ENCODE measurements at places on chromosomes 12 and 14.

DNA sequence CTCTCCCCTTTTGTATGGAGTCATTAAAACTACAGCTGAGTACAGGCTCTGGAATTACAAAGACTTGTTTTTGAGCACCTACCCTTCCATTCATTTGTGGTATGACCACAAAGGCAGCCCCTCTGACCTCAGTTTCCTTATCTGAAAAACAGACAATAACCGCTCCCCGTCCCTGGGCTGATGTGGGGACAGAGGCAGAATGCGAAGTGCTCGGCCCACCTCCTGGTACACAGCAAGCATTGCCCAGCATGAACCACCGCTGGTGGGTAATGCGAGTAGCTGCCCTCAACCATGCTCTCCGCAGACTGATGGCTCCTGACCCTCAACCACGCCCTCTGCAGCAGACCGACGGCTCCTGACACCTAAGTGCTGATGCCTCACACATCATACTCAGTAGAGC is 22.4 kb downstream of the P2RX2 start:
- no peak for DNase-seq

- DNase-seq, result no peak
Observed at GRCh38 chr12:40031965-40032364, 73.9 kb downstream of the SLC2A13 start.

- DNase-seq, result peak; percentile 54
Observed at GRCh38 chr12:55996201-55996714, 818 bp upstream of the SUOX start.

DNA sequence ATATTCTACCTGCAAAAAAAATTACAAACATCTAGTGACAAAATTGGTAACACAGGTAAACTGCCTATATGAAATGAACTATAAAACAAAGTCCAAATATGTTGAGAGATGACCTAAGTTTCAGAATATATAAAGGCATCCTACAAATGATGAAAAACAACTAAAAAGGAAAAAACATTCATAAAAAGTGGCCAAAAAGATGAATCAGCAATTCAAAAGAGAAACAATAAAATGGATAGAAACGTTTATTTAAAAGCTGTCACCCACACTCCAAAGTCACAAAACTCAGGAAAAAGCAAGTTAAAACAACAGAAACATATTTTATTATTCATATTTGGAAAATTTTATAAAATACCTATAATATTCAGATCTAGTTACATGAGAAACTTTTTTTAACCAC is 106.5 kb upstream of the DCN start:
- no peak for DNase-seq

DNA sequence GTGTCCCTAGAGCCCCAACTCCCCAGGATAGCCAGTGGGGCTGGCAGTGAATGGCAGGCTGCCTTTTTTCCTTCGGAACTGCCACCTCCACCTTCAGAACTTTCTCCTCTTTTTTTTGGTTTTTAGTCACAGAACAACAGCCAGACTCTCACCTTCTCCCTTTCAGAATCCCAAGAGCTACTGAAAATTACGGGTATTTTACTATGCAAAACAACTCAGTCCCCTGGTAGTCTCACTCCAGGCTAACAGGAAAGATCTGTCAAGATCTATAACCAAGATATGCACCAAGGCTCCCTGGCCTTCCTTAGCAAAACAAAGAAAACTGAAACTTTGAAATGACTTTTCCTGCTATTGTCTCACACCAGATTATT is 12.5 kb downstream of the PLEKHG6 start:
- DNase-seq, result no peak

GRCh38 chr12:22982635-22983034 is 357.7 kb downstream of the ETNK1 start:
- no peak for DNase-seq

DNA sequence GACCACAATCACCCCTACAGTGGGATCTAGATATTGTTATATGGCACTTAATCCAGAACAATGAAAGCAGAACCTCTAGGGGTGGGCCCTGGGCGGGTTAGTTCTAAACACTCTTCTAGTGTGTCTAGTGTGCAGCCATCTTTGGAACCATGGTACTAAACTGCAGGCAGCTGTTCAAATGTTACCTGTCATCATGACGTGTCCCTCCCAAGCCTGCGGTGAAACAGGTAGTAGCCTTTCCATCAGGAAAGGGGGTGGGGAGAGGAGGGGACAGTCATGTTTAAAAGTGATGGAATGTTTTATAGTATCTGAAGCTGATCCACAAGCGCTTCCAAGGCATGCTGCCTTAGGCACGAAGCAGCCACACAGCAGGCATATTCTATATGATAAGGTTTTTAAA is 122.6 kb upstream of the SLC35F4 start:
- no peak for DNase-seq

DNA sequence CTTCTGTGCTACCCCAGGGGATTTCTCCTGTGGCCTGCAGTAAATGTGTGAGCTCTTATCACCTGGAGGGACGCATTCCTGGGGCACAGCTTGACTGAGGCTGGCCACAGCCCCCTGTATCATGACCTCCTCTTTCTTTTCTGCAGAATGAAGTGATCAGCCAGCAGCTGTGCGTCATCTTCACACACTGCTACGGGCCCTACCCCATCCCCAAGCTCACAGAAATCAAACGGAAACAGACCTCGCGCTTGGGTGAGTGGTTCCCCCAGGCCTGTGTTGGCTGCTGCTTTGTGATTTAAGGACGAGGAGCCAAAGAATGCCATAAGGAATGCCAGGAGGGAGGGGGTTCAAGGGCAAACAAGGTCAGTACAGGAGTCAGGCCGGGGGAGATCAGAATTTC is 50.5 kb upstream of the PWP1 start:
- no peak for DNase-seq

GRCh38 chr12:44159216-44159615 is 323.3 kb downstream of the TMEM117 start:
- DNase-seq, result no peak

DNA sequence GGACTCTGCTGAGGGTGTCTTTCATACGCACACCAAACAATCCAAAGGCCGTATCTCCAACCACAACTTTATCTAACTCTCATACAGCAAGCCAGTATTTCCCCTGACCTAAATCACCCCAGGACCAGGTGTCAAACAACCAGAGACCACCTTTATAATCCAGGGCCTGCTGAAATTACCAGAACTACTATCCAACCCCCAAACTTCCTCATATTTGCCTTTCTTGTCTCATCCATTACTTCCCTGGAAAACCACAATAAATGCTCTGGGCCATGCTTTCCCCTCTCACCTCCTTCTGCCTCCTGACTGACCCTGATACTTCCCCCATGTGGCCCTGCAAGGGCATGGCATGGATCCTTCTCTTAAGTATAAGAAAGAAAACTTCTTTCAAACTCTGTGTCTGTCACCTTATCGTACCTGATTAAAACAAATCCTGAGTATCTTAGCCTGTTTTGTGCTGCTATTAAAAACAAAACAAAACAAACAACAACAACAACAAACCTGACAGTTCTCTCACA is 44.7 kb upstream of the CRACR2A start:
- no peak for DNase-seq

- DNase-seq, result no peak
Observed at GRCh38 chr12:45833401-45833800, 103.9 kb downstream of the ARID2 start.

DNA sequence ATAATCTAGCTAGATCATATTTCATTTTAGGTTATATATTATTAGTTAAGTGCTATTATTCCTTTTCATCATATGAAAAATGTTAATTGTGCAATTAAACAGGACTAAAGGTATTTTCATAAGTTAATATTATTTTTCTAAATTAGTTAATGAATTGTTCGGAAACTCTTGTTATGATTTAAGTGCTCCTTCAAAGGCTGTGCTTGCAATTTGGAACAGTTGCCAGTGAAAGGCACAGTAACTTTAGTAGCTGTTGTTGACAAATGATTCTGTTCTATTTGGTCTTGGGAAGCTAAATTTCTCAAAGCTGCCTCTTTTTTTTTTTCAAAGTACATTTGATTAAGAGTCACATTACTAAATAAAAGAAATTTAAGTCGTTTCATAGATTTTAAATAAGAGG is 40.7 kb downstream of the PTPRQ start:
- no peak for DNase-seq

DNA sequence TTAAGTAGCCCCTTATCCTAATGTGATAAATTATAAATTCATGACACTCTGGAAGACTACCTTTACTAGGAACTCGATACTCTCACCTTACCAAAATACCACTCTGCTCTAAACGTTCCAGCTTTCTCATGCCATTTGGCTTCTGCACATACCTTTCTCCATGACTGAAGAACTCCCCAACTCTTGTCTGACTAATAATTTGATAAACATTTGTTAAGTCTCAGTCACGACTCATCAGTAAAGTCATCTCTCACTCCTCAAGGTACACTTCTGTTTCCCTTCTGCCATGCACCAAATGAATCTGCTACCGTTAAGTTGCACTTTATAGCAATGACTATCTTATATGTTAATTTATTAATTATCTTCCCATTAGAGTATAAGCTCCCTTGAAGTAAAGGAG is 498.3 kb upstream of the NOVA1 start:
- DNase-seq, result no peak

Measured in effector memory CD4-positive, alpha-beta T cell (primary cell).